ENCODE measurements at places on chromosomes 7 and 10.

- DNase-seq, result no peak
These were observed 49.7 kb downstream of the TBC1D12 start for GRCh38 chr10:94451883-94452519.

DNA sequence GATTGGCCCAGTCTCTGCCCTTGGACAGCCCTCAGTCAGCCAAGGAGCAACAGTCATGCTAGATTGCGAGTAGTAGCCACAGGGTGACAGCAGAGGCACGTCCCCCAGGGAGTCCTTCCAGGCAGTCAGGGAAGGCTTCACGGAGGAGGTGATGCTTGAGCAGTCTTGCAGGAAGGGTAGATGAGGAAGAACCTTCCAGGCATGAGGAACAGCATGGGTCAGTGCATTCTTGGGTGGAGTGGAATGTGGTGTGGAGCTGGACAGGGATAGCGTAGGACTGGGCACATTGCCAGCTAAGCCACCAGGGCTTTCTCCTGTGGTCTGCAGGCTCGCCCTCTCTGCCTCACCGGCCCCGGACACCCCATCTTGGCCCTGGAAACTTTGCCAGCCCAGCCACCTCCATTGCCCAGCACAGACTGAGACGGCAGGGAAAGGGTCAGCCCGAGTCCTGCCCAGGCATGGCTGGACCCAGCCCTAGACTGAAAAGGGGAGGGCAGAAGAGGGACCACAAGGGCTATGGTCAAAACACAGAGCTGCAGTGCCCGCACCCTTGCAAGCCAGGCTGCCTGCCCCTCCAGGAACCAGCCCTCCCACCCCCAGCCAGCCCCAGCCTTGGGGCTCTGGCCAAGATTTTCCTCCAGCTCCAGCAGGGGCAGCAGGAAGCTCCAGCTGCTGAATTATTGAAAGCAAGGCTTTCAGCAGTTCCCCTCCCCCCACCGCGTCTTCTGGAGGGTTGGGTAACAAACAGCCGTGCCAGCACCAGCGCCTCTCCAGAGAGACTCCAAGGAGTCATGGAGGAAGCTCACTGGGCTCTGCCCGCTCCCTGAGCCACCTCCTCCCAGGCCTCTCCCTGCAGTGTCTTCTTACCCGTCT is 18.7 kb downstream of the SRRM3 start:
- DNase-seq, result no peak

GRCh38 chr10:47404446-47404845 is 20.4 kb upstream of the ZNF488 start:
- DNase-seq, result no peak

GRCh38 chr10:69421611-69422308 is 5.0 kb upstream of the TACR2 start:
- DNase-seq, result no peak
